Activated CD4-positive, alpha-beta T cell treated with anti-CD3 and anti-CD28 coated beads, Interleukin-2, amount 50 U/mL, for 16 hours (primary cell): ENCODE measurements at places on chromosomes 16 and 17.

- peak; percentile 81 for DNase-seq
Observed at GRCh38 chr17:62965174-62965685, 805 bp upstream of the TANC2 start.

GRCh38 chr16:66637806-66638205, 33.3 kb downstream of the CMTM3 start:
- no peak for DNase-seq

DNA sequence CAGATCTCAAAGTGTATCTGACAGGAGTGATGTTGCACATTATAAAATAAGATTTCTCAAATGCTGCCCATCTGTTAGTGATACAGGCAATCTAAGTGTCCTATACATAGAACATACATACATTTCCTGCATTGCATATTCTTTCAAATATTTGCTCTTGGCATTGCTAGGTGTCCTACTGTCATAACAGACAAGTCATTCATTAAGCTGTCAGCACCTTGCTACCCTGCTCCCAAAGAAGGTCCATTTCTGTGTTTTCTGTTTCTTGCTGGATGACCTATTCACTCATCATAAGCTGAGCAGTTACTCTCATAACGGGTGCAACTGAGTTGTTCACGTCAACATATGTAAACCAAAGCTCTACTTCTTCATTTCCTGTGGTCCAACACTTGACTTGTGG, 719.0 kb downstream of the KCNJ2 start:
- no peak for DNase-seq

DNA sequence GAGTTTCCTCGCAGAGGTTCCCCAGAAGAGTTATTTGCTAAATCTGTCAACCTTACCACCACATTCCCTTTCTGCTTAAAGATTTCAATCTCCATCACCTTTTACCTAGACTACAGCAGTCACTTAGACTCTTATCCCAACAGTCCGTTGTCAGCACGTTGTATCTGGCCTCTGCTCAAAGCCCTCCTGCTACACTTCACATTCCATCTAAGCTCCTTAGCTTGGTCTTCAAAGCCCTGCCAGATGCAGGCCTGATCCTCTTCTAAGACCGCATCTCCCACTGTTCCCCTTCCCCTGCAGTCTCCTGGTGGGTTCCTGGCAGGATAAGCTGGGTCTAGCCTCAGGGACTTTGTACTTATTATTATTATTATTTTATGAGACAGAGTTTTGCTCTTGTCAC, 10.3 kb upstream of the SRCAP start:
- no peak for DNase-seq
